ENCODE measurements at places on chromosomes 1 and 21.

GRCh38 chr1:243587823-243588560, 262.1 kb downstream of the AKT3 start:
- H3K27me3 ChIP-seq: no peaks in the 10 kb centered on the region
- no peak for DNase-seq
- no peaks in the 10 kb centered on the region for H3K36me3 ChIP-seq
- no peak overlapping the region for H3K27ac ChIP-seq

DNA sequence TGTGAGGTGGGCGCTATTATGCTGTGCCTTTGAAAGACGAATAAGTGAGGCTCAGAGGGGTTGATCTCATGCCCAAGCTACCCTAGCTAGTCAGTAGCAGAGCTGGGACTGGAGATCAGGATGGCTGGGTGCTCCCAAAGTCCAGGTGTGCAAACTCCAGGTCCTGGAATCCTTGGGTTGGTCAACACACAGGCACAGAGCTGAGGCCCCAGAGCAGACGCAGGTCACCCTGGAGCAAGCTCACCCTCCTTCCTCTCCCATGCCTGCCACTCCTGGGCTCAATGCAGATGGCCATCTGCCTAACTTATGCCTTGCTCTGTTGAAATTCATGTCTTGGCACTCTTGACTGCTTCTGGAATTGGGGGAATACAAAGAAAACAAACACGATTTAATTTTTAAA, 587.2 kb downstream of the PTPRU start:
- H3K36me3 ChIP-seq: no peaks in the 10 kb centered on the region
- H3K4me3 ChIP-seq: no peak overlapping the region
- no peaks in the 10 kb centered on the region for H3K27me3 ChIP-seq
- H3K27ac ChIP-seq: no peak overlapping the region

- no peak overlapping the region for H3K27ac ChIP-seq
- H3K4me1 ChIP-seq: no peaks in the 10 kb centered on the region
- no peaks in the 10 kb centered on the region for H3K27me3 ChIP-seq
- H3K36me3 ChIP-seq: no peaks in the 10 kb centered on the region
- no peak for DNase-seq
These were observed 45.2 kb downstream of the AJAP1 start for GRCh38 chr1:4699376-4700301.

GRCh38 chr21:25334046-25334730, 273.1 kb downstream of the MRPL39 start:
- no peak overlapping the region for H3K27ac ChIP-seq
- no peak for DNase-seq
- H3K4me3 ChIP-seq: no peak overlapping the region
- H3K4me1 ChIP-seq: no peaks in the 10 kb centered on the region

DNA sequence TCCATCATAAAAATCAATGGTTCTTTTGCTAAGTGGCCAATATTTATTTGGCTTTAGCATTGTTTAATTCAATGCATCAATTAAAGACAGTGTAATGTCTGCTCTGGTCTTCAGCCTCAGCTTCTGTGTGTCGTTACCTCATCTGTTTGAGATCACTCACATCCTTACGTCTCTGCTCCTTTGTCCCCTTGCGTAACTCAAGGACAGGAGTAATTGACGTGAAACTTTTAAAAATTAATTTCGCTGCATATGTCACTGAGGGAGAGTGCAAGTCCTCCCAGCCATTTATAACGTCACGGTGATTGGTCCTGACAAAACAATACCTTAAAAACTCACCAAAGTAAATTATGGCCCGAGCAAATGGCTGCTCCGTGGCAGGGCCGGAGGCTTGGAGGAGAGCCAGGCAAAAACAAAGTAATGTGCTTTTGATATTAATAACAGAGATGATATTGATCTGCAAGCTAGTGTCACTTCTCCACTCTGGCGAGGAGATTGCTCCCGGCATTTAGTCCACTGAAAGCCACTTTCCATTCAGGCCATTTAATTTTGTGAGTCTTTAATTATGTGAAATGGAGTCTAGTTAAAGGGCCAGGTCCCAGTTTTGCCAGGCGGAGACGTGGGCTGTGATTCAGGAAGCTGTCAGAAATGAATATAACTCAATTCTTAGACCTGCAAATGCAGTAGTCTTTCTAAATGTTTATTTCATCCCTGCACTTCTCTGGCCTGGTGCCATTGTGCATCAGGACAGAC, 150.9 kb upstream of the POU3F1 start:
- DNase-seq: no peak
- H3K27ac ChIP-seq: no peak overlapping the region
- H3K4me3 ChIP-seq: no peak overlapping the region
- H3K4me1 ChIP-seq: no peaks in the 10 kb centered on the region
- peaks cover 12% of the 10 kb centered on the region for H3K27me3 ChIP-seq

DNA sequence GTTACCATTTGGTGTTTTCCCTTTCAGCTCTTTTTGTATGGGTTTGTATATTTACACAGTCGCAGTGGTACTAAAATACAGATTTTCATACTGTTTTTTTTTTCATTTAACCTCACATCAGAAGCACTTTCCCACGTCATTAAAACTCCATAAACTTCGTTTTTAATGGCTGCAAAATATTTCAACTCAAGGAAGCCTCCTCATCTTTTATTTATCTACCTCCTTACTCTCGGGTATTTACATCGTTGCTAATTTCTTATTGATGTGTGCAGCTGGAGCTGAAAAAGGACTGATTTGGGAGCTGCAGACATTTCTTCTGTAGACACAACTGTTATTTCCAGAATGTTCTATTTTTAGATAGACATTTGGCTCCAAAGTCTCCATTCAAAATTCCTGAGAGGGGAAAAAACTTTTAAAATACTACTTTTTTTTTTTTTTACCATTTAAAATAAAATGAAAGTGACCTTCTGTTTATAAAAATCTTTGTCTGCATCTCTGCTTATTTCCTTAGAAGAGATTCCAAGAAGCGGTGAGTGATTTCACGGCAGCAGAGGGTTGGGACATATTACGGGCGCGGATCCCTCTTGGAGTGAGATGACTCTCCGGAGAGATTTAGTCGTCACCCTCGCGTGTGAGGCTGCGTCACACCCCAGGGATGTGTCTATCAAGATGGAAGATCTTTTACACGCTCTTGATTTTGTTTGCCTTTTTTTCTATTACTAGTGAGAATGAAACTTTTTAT, 10.1 kb downstream of the RUNX3 start:
- peaks cover 16% of the 10 kb centered on the region for H3K27me3 ChIP-seq
- no peak for DNase-seq
- H3K36me3 ChIP-seq: no peaks in the 10 kb centered on the region
- no peak overlapping the region for H3K4me3 ChIP-seq
- peaks cover 11% of the 10 kb centered on the region for H3K4me1 ChIP-seq

- H3K27me3 ChIP-seq: no peaks in the 10 kb centered on the region
- H3K4me1 ChIP-seq: no peaks in the 10 kb centered on the region
- no peak for DNase-seq
- no peak overlapping the region for H3K27ac ChIP-seq
- H3K4me3 ChIP-seq: no peak overlapping the region
- H3K36me3 ChIP-seq: peaks cover 25% of the 10 kb centered on the region
These were observed 21.1 kb downstream of the COQ8A start for GRCh38 chr1:226960944-226961765.

DNA sequence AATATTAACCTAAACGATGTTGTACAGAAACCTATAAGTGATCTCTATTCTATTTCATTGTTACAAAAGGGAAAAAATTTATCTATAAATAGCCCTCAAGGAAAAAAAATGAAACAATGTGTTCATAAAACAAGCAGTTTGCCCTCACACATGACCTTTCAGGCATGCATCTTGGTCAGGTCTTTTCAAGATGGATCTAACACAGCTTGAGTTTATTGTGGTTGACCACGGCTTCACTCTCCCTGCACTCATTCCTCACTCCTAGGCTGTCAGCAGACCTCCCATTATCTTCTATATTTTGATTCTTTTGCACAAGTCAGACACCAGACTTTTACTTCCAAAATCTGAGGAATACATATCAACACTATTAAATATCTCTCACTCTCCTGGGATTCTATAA, 544.3 kb downstream of the KCNT2 start:
- DNase-seq: no peak
- no peak overlapping the region for H3K4me3 ChIP-seq
- H3K4me1 ChIP-seq: no peaks in the 10 kb centered on the region

DNA sequence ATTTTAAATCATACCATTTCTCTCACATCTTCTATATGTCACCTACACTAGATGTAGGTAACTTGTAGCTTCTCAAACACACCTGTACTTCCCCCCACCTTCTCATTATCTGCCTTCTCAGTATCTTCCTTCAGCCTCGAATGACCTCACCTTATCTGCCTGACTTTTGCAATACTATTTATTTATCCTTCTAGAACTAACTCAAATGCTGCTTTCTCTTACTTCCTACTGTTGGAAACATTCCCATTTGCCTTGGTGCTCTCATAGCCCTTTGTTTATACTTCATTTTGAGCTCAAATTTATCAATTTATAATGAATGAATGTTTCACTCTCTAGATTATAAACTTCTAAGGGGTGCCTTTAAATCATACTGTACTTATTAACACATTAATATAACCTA, 50.4 kb upstream of the KIAA1614 start:
- DNase-seq: no peak
- H3K27ac ChIP-seq: no peak overlapping the region
- no peaks in the 10 kb centered on the region for H3K27me3 ChIP-seq
- no peak overlapping the region for H3K4me3 ChIP-seq
- peaks cover 5% of the 10 kb centered on the region for H3K36me3 ChIP-seq

GRCh38 chr1:174815036-174815435, 184.7 kb upstream of the CACYBP start:
- H3K27ac ChIP-seq: no peak overlapping the region
- no peaks in the 10 kb centered on the region for H3K4me1 ChIP-seq
- H3K4me3 ChIP-seq: no peak overlapping the region
- no peaks in the 10 kb centered on the region for H3K36me3 ChIP-seq
- DNase-seq: no peak
- H3K27me3 ChIP-seq: no peaks in the 10 kb centered on the region

Data from large intestine (tissue), 12 donors.